T-cell (primary cell): ENCODE measurements at places on chromosomes 6 and 20. TPM values are rescaled to one million over a fixed set of nuclear protein-coding genes. Genes with fewer than 3 reads are reported as not detected.

Gene LY6G6C
- not detected for total RNA-seq

Gene PM20D2
- total RNA-seq, result 7.6 TPM

Gene SLC17A3
- 0.38 TPM for total RNA-seq

Gene SLC2A4RG
- 173 TPM for total RNA-seq

Gene CLDN20
- not detected for total RNA-seq

Gene LY6G6D
- not detected for total RNA-seq

Gene SOX18
- 0.35 TPM for total RNA-seq

Gene VWA7
- 1.6 TPM for total RNA-seq

Gene LTB
- total RNA-seq, result 926 TPM

Gene RSPH4A
- total RNA-seq, result 0.38 TPM

Gene MEP1A
- total RNA-seq, result not detected

DNA sequence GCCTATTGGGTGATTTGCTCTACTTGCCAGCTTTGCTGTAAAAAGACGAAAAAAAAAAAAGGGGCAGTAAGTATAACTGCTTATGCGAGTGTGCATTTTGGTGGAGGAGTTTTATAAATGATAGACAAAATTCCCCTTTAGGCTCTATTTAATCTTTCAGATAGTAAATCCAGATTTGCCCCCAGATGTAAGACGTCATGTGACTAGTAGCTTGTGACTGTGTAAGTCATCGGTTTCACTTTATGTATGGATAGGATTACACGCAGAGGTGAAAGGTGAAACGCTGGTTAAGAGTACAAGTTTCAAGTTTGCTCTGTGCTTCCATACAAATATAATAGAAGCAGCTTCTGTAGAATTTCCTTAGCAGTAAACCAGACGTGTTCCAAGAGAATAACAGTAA lies 7.9 kb downstream of the RAB32 start:
- no peaks in the 10 kb centered on the region for H3K4me1 ChIP-seq
- no peaks in the 10 kb centered on the region for H3K27me3 ChIP-seq
- no peak overlapping the region for H3K4me3 ChIP-seq
- DNase-seq, result no peak

DNA sequence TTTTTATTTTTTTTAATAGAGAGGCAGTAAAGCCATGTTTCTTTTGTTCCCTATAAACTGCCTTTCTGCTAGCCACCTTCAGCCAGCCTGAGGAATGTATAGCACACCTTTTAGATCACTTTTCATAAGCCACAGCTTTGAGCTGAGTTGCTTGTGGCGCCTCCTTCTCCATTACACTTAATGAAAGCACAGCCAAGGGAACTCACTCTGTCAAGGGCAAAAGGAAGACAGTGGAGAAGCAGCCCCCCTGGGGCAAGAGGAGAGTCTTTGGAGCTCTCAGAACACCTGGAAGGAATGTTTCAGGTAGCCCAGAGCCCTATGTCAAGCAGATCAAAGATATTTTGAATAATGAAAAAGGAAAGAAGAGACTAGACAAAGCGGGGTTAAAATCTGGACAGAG lies 235.1 kb downstream of the CLIC5 start:
- no peak overlapping the region for H3K27ac ChIP-seq
- H3K4me1 ChIP-seq, result no peaks in the 10 kb centered on the region
- H3K4me3 ChIP-seq, result no peak overlapping the region
- no peaks in the 10 kb centered on the region for H3K27me3 ChIP-seq
- no peak for DNase-seq
- no peaks in the 10 kb centered on the region for H3K36me3 ChIP-seq

DNA sequence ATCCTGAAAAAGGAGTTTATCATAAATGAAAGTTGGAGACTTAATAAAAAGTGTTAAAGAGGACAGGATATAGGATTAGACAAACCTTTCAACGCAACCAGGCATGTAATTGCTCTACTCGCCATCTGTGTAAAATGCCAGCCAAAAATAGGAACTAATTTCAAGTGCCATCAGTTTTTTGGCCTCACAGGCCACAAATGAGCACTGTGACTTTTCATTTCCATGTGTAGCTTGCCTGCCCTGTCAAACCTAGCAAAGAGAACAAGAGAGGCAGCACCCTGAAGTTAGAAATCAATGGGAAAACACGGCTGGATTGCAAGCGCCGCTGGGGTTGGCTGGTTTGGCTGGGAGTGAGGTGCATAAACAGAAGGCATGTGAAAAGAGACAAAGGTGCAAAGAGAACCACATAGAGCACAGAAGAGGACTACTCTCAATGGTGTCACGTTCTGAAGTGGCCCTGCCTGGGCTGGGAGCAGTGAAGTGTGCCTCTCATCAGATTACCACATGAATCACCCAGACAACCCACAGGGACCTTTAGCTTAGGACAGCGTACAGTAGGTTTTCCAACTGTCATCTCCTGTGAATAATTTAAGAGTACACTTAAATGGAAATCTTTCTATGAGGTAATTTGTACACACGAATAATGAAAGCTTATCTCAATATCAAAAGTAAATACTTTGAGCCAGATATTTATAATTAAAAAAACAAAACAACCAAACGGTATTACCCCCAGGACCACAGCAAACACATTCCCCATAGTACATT lies 78.0 kb upstream of the NHSL1 start:
- DNase-seq, result no peak
- no peaks in the 10 kb centered on the region for H3K36me3 ChIP-seq
- no peak overlapping the region for H3K4me3 ChIP-seq
- H3K4me1 ChIP-seq, result no peaks in the 10 kb centered on the region
- peaks cover 6% of the 10 kb centered on the region for H3K27me3 ChIP-seq
- no peak overlapping the region for H3K27ac ChIP-seq

- H3K4me3 ChIP-seq, result no peak overlapping the region
- no peaks in the 10 kb centered on the region for H3K27me3 ChIP-seq
- no peaks in the 10 kb centered on the region for H3K4me1 ChIP-seq
- H3K27ac ChIP-seq, result no peak overlapping the region
- DNase-seq, result no peak
- no peaks in the 10 kb centered on the region for H3K36me3 ChIP-seq
These were observed 124.4 kb downstream of the MAP7 start for GRCh38 chr6:136425793-136426192.

- H3K27me3 ChIP-seq, result no peaks in the 10 kb centered on the region
- no peaks in the 10 kb centered on the region for H3K36me3 ChIP-seq
- no peak overlapping the region for H3K27ac ChIP-seq
- H3K4me3 ChIP-seq, result no peak overlapping the region
- DNase-seq, result no peak
These were observed 126.0 kb downstream of the SCML4 start for GRCh38 chr6:107698146-107698545.

GRCh38 chr6:144145541-144145940 lies 4.8 kb upstream of the STX11 start:
- H3K4me1 ChIP-seq, result peaks cover 8% of the 10 kb centered on the region
- no peaks in the 10 kb centered on the region for H3K27me3 ChIP-seq
- no peak overlapping the region for H3K27ac ChIP-seq
- H3K36me3 ChIP-seq, result no peaks in the 10 kb centered on the region
- H3K4me3 ChIP-seq, result no peak overlapping the region
- no peak for DNase-seq

DNA sequence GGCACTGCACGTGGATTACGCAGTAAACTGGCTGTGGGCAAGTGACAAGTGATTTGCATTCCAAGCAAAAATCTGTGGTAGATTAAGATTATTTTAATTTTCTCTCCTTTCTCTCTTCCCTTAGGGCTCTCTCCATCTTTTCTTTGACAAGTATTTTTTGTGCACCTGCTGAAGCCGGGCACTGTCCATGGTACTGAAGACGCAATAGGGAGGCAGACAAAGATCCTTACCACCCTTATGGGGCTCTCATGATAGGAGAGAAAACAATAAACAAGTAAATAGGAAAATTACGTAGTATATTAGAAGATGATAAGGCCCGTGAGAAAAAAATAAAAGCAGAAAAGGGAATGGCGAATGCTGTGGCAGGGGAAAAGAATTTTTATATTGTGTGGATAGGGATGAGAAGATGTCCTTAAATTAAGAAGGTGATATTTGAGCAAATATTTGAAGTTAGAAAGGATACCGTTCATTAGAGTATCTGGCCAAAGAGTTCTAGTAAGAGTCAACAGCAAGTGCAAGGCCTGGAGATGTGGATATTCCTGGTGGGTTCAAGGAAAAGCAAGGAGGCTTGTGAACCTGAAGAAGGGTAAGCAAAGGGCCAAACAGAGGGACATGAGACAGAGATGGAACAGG lies 146.0 kb downstream of the LAMP5 start:
- no peak for DNase-seq
- H3K36me3 ChIP-seq, result no peaks in the 10 kb centered on the region
- H3K27ac ChIP-seq, result no peak overlapping the region
- H3K27me3 ChIP-seq, result no peaks in the 10 kb centered on the region
- no peak overlapping the region for H3K4me3 ChIP-seq

DNA sequence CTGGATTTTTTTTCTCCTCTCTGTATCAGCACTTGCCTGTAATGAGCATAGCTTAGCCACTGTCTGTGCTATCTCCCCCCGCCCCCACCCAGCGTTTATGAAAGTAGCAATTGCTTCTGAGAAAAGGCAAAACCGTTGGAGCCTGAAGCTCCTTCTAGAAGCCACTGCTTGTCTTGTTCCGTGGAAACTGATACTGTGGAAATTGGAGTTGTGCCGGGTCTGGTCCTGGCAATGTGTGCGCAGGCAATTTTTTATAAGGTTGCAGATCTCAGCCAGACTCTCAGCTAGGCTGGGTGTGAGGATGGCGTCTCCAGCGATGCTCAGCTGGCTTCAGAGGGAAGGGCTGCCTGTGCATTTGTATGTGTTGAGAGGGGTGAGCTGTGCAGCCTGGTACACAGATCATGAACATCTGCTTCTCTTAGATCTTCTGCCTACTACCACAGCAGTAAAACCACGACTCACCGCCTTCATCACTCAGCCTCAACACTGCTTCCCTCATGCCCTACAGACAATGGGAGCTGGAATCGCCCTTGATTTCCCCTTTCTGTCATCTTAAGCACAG lies 72.4 kb upstream of the GTSF1L start:
- H3K4me1 ChIP-seq, result peaks cover 14% of the 10 kb centered on the region
- no peak overlapping the region for H3K27ac ChIP-seq
- no peaks in the 10 kb centered on the region for H3K36me3 ChIP-seq
- no peak for DNase-seq

GRCh38 chr6:129894921-129895320 lies 33.8 kb upstream of the TMEM244 start:
- no peaks in the 10 kb centered on the region for H3K27me3 ChIP-seq
- DNase-seq, result no peak
- H3K4me1 ChIP-seq, result no peaks in the 10 kb centered on the region
- H3K4me3 ChIP-seq, result no peak overlapping the region
- no peak overlapping the region for H3K27ac ChIP-seq

- no peaks in the 10 kb centered on the region for H3K4me1 ChIP-seq
- H3K27me3 ChIP-seq, result no peaks in the 10 kb centered on the region
- no peak overlapping the region for H3K27ac ChIP-seq
- DNase-seq, result no peak
- no peaks in the 10 kb centered on the region for H3K36me3 ChIP-seq
These were observed 122.5 kb downstream of the FARS2 start for GRCh38 chr6:5383856-5384255.

GRCh38 chr20:37999526-38000263 lies 33.6 kb downstream of the TTI1 start:
- peaks cover 88% of the 10 kb centered on the region for H3K36me3 ChIP-seq
- no peak overlapping the region for H3K27ac ChIP-seq
- H3K4me1 ChIP-seq, result no peaks in the 10 kb centered on the region
- DNase-seq, result no peak

DNA sequence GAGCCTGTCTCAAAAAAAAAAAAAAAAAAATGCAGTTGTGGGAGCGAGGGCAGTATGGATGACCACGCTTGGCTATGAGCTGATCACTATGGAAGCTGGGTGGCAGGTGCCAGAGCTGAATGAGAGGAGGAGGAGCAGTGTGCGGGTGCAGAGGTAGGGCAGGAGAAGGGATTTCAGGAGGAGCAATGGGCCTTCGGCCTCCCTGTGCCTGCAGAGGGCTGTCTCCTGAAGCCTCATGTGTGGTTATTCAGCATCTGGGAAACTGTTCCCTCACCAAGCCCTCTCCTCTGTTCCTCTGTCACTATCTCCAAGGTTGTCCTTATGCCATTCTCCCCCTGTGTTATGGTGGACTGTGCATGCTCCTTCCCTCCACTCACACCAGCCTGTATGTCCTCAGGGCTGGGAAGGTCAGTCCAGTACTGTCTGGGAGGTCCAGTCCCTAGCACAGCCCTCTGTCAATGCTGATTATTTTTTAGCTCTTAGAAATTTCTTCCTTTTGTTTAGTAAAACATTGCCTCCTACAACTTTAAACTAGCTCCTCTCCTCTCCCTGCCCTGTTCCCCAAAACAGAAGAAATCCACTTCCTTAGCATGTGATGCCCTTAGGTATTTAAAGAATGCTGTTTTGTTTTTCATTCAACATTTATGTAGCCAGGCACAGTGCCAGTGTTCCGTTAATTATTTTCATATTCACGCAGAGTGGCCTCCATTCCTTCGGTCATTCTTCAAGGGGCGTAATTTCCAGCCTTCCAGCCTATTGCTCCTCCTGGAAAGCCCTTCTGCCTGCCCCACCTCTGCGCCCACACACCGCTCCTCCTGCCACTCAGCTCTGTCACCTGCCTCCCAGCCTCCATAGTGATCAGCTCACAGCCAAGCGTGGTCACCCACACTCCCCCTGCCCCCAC lies 48.9 kb downstream of the CNBD2 start:
- H3K27ac ChIP-seq, result no peak overlapping the region
- DNase-seq, result no peak
- H3K4me3 ChIP-seq, result no peak overlapping the region
- no peaks in the 10 kb centered on the region for H3K36me3 ChIP-seq
- peaks cover 6% of the 10 kb centered on the region for H3K27me3 ChIP-seq

DNA sequence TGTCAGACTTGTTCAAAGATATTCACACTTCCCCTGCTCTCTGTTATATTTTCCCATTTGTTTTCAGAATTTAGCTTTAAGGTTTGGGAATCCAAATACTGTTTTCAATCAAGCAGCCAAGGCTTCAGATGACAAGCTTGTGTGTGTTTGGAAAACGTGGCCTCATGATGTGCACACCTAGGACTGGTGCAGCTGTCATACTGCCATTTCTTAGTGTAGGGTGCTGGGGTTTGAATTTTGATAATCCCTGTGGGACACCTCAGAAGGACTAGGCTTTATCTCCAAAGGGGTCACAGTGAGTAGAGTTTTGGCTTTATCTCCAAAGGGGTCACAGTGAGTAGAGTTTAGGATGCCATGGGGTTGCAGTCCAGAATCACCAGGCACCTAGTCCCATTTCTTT lies 65.3 kb upstream of the JAG1 start:
- no peak overlapping the region for H3K4me3 ChIP-seq
- no peaks in the 10 kb centered on the region for H3K4me1 ChIP-seq
- H3K36me3 ChIP-seq, result no peaks in the 10 kb centered on the region
- no peaks in the 10 kb centered on the region for H3K27me3 ChIP-seq
- DNase-seq, result no peak
- H3K27ac ChIP-seq, result no peak overlapping the region

- H3K36me3 ChIP-seq, result peaks cover 42% of the 10 kb centered on the region
- no peak overlapping the region for H3K4me3 ChIP-seq
- no peak overlapping the region for H3K27ac ChIP-seq
- H3K4me1 ChIP-seq, result no peaks in the 10 kb centered on the region
These were observed 42.9 kb downstream of the UQCC1 start for GRCh38 chr20:35368666-35369423.

GRCh38 chr6:109186012-109186411 lies 90.7 kb downstream of the CEP57L1 start:
- no peak for DNase-seq
- H3K27me3 ChIP-seq, result no peaks in the 10 kb centered on the region
- H3K4me1 ChIP-seq, result no peaks in the 10 kb centered on the region
- H3K36me3 ChIP-seq, result no peaks in the 10 kb centered on the region
- H3K27ac ChIP-seq, result no peak overlapping the region
